ENCODE measurements at places on chromosomes 6 and 20. TPM values are rescaled to one million over a fixed set of nuclear protein-coding genes. Genes with fewer than 3 reads are reported as not detected.

DNA sequence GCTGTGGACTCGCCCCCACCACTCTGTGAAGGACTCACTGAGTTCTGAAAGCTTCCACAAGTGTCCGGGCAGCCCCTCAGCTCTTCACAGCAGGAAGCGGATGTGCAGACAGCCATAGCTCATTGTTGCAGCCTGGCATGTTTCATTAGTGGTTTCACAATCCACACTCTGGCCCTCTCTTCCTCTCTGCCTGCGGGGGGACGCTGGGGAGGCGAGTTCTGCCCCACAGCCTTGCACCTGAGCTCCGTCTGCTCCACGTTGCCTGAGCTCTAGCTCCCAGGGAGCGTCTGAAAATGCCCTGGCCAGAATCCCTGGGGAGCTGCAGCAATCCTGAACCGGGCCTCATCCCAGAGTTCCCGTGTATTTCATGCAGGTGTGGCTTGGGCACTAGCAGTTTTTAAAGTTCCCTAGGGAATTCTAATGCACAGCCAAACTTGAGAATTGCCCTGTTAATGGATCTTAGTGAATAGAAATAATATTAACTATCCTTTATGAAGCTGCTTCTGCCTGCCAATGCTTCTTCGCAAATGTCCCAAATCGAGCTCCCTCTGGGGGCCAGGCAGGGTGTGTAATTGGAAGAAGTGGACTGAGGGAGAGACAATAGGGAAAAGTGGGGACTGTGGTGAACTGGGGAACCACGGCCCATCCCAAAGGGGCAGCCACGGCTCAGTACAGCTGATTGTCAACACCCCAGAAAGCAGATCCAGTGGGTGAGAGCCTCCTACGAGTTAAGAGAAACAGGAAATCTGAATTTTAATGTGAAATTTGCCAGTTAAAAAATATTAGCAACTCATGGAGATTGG, 51.5 kb downstream of the CTCFL start:
- no peak for DNase-seq

MYLK4 gene
- total RNA-seq, result 0.27 TPM

- peak; percentile 43 for DNase-seq
These were observed 358.4 kb downstream of the THBS2 start for GRCh38 chr6:168895102-168895812.

GRCh38 chr6:87152526-87152955, 2.8 kb upstream of the ZNF292 start:
- no peak for DNase-seq

DNA sequence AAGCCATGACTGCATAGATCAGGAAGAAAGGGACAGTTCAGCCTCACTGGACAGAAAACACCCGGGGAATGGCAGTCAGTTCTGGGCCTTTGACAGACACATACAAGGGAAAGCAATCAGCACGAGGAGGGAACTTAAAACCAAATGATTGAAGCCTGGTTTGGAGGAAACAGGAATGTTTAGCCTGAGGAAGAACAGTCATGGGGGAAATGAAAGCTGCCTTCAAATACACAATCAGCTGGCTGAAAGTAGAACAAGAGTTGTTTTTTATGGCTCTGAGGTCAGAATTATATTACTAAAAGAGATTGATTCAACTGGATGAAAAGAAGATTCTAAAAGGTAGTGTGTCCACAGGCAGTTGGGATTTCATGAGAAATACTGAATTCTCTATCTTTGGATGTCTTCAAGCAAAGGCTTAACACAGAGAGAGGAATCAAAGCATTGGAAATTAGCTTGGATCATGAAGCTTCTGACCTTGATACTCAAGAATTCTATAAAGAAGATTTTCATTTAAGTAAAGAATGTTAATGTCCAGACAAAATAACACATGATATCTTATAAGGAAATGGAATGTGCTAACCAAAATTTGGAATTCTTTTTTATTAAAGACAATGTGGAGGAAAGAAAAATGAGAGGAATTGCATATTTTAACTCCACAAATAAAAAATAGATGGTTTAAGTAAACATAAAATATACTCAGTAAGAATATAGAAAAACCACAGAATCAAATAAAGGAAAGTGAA, 216.6 kb downstream of the IBTK start:
- DNase-seq, result no peak

- no peak for DNase-seq
These were observed 57.5 kb downstream of the MYLK4 start for GRCh38 chr6:2693231-2693630.

DNA sequence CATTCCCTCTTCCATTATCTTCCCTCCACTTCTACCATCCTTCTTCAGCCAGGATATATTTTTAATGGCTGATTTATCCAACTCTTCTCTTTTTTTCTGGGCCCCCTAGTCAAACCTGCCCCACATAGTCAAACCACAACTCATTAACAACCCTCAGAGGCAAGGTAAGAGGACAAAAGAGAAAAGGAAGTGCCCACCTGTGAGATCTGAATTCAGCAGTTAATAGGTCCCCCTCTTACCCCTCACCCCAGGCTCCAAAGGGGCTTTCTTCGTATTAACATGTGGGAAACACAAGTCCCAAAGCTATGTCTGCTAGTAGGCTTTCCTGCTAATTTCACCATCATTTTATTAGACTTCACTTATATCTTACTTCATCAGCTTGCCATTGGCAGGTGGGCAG, 44.1 kb upstream of the TSPYL1 start:
- DNase-seq, result no peak

DNA sequence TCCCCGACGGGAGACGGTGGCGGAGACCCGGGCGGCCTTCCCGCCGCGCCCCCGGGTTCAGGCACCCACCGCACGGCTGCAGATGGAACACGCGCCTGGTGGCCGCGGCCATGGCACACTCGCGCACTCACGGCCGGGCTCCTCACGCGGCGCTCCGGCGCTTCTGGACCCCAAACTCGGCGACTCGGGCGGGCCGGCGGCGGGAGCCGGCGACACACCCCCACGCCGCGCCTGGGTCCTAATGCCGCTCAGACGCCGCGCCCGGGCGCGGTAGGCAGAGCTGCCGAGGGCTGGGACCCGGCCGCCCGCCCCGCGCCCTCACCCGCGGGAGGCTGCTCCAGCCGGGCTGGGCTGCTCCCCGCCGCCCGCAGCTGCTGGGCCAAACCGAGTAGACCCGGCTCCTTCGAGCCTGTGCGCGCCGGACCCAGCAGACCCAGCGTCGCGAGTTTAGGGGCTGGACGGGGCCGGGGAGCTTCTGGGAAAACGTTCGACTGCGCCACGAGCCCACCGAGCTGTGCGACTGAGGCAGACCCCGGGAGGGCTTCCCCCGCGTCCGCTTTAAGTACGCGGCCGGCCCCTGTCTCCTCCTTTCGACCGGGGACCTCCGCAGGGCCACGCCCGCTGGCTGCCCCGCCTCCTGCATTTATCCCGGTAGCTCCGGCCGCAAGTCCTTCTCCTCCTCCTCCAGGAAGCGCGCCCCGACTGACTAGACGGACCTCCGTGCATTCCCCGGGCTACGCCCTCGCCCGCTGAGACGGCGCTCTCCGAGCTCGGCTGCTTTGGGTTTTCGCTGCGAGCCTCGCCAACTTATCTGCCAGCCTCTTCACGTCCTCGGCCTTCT, at the start of gene SLC4A11:
TSS of gene SLC4A11 (minus strand) at position 165 of the 841 bp plus-strand sequence. CDS start at position 112, 53 bp downstream.
- peak; percentile 54 for DNase-seq

- no peak for DNase-seq
These were observed 10.8 kb upstream of the ANKRD60 start for GRCh38 chr20:58239216-58239615.

GRCh38 chr6:1591243-1591642, 18.5 kb upstream of the FOXC1 start:
- no peak for DNase-seq

DNA sequence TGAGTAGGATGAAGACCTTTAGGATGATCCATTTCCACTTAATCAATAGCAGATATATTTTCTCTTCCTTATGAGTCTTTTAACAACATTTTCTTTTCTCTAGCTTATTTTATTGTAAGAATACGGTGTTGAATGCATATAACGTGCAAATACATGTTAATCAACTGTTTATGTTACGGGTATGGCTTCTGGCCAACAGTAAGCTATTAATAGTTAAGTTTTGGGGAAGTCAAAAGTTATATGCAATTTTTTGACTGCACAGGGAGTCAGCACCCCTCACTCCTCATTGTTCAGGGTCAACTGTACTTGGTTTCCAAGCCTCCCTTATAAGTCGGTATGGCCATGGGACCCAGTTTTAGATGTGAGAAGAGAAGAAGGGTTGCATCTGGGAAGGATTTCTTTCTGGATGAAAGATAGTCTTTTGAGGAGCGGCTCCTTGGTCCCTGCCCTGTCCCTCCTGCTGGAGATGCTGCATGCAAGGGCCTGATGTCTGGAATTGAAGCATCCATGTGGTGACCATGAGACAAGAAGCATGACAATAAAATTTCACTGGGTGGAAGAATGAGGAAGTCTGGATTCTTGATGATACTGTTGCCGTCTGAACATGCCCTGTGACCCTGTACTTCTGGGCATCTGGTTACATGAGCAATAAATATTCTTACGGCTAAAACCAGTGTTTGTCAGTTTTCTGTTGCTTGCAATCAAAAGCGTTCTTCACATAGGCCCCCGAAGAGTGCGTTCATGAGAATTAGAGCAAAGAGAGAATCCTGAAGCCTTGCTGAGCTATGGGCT, 194.7 kb upstream of the PMEPA1 start:
- DNase-seq, result no peak

DNA sequence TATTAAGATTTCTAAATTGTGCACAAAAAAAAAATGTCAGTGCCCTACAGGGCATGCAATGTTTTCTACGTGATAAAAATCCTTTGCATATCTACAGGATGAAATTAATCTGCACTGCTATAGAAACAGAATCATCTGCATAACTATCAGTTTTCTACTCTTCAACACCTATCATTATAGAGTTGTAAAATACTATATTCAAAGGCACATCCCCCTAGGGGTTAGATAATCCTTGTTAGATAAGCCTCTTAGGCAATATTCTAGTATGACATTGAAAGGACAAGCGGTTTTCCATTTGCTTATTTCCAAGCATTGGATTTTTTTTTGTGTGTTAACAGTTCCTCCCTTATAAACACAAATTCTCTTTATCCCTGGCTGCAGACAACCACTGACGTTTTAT, 98.7 kb upstream of the LAMA2 start:
- DNase-seq, result no peak

BEND6 gene
- 4.0 TPM for total RNA-seq

DNA sequence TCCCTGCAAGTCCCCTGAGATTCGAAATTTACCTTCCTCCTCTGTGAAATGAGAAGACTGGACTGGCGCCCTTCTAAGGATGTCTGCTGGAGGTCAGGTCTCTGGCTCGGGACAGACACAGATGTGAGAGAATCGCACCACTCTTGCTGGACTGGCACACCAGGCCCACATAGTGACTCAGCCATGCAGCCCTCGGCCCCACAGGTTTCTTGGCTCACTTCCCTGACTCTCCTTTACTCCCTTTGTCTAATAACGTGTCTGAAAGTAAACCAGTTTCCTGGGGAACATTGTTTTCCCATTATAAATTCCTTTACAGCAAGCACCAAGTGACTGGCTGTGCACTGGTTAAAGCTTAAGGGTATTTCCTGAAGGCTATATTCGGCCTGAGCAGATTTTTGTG, 106.7 kb upstream of the PLEKHG1 start:
- DNase-seq, result no peak

- DNase-seq, result no peak
These were observed 53.1 kb downstream of the CPNE5 start for GRCh38 chr6:36786055-36786675.

GRCh38 chr20:35801865-35802264, 30.1 kb downstream of the PHF20 start:
- no peak for DNase-seq

DNA sequence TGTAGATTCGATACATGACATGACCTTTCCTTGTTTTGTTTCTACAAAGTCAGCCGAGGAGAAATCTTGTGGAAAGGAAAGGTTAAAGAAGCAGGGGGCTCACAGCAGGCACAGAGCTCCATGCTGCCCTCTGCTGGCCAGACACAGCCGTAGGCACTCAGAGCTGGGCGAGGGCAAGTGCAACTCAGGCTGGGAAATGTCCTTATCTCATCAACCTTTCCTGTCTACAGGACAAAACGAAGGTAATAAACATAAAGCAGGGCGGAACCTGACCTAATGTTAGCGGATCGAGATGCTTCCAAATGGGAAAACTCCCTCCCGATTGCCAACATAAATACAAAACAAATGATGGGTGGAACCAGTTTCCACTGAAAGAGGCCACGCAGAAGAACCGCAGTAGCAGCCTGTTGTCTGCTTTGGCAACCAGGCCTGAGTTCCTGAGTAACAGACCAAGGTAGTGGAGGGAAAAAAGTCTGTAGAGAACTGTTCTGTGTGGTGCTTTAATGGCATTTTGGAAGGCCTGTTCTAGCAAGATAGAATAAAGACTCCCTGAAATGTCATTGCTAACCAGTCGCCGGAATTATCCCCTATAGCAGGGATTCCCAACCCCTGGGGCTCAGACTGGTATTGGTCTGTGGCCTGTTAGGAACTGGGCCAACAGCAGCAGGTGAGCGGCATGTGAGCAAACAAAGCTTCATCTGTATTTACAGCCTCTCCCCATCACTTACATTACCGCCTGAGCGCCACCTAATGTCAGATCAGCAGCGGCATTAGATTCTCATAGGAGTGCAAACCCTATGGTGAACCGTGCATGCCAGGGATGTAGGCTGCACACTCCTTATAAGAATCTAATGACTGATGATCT, 85.2 kb downstream of the MBOAT1 start:
- peak; percentile 35 for DNase-seq

- DNase-seq, result no peak
These were observed 23.9 kb upstream of the APMAP start for GRCh38 chr20:25016471-25016870.

EYS gene
- not detected for total RNA-seq

DNA sequence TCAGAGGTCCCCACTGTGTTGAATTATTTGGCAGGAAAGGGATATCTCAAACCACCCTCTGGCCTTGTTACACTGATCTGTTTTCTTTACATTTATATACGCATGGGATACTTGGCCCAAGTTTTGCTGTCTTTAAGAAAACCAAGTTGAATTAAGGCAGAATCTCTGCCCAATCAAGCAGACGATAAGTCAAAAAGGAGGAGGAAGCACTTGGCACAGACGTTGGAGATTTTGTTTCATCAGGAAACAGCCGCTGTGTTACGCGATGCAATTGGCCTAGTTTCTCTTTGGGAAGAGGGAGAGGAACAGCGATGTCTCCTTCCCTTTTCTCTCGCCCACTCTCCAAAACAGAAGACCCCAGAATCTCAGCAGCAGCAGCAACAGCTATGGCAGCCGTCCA, 20.2 kb upstream of the NAA20 start:
- DNase-seq, result no peak

ARFGEF3 gene
- total RNA-seq, result 3.8 TPM

- no peak for DNase-seq
These were observed 59.4 kb upstream of the CCDC167 start for GRCh38 chr6:37559050-37559449.

- DNase-seq, result no peak
These were observed 69.3 kb upstream of the SUPT3H start for GRCh38 chr6:45447005-45447404.

DNA sequence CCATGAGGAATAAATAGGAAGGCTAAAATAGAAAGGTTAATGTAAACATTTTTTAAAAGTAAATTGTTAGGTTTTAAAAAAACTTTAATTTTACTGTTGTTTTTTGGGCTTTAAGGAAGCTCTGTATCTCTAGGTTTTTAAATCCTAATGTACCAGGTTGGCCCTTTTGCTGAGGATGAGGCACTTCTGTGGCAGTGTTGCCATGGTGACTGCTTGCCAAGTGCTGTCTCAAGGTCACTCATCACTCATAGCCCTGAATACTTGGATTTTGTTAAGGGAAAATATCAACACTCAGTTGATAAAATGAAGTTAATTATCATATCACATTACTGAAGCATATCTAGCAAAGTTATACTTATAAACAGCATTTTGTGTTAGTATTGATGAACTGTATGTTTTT, 50.2 kb downstream of the NCOA3 start:
- no peak for DNase-seq

NRSN1 gene
- not detected for total RNA-seq

GRCh38 chr6:81909981-81910900, 157.8 kb upstream of the TENT5A start:
- DNase-seq, result no peak

Data from HCT116 (cell line).